ENCODE measurements at places on chromosomes 1 and 21. TPM values are rescaled to one million over a fixed set of nuclear protein-coding genes. Genes with fewer than 3 reads are reported as not detected.

DNA sequence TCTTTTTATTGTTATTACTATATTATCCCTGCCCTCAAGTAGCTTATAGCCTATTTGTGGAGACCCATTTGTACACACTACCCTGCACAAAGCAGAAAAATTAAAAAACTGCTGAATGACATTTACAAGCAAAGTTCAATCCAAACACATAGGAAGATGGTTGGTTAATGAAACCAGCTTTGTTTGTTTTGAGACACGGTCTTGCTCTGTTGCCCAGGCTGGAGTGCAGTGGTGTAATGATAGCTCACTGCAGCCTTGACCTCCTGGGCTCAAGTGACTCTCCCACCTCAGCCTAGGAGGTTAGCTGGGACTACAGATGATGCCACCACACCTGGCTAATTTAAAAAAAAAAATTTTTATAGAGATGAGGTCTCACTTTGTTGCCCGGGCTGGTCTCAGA is 31.6 kb downstream of the TGFB2 start:
- H3K27ac ChIP-seq, result peak overlapping the region; percentile 90
- H3K4me3 ChIP-seq, result 0 out of 2 replicates have a peak overlapping the region, but pooled peaks have one; percentile 1
- H3K27me3 ChIP-seq, result no peaks in the 10 kb centered on the region
- H3K4me1 ChIP-seq, result peaks cover 79% of the 10 kb centered on the region
- no peaks in the 10 kb centered on the region for H3K36me3 ChIP-seq

DNA sequence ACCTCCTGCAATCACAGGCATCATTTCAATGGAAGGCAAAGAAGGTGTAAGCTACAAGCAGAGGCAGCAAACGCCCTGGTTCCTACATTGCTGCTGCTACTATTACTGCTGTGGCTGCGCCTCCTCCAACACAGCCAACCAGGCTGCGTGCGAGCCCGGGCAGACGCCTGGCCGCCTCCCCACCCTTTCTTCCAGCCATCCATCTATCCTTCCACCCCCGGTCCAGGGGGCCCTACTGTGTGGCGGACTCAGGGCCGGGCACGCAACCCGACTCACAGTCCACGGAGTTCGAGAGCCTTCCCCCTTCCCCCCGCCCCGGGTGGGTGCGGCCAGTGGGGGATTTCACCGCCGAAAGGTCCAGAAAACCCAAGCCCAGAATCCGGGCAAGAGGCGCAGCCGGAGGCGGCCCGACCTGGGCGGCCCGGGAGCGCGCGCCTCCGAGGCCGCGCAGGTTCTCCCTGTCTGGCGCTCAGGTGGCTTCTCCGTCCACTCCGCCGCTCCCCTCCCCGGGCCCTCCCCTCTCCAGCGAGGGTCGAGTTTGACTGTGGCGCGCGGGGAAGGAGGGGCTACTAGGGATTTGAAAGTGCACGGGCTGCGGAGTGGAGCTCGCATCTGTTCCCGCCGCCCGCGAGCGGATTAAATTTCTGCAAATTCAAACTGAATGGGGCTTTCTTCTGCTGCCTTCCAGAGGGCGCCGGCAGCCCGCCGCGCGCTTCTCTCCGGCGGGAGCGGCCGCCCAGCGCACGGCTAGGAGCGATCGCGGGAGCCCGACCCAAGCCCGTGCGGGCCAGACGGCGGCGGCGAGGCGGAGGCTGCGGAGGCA is at the start of gene HUNK:
HUNK (plus strand) TSS at position 569 of the 823 bp plus-strand sequence. CDS start 655 bp downstream, outside the sequence.
- DNase-seq, result peak; percentile 70
- no peaks in the 10 kb centered on the region for H3K27me3 ChIP-seq
- H3K36me3 ChIP-seq, result peaks cover 37% of the 10 kb centered on the region

DNA sequence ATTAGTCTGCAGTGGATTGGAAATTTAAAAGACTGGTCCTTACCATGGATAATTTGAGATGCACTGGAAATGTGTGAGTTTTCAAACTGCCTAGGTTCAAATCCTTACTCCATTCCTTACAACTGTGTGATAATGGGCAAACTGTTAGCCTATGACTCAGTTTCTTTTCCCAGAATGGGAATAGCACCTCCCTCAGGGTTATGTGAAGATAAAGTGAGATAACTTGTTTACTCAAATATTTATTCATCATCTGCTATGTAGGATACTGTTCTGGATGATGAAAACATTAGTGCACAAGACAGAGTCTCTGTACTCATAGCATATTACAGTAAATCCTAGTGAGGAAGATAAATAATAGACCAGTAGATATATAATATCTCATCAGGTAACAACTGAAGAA is 28.6 kb downstream of the LRIG2 start:
- H3K36me3 ChIP-seq, result peaks cover 83% of the 10 kb centered on the region
- H3K4me1 ChIP-seq, result no peaks in the 10 kb centered on the region
- no peaks in the 10 kb centered on the region for H3K27me3 ChIP-seq
- no peak overlapping the region for H3K4me3 ChIP-seq

DNA sequence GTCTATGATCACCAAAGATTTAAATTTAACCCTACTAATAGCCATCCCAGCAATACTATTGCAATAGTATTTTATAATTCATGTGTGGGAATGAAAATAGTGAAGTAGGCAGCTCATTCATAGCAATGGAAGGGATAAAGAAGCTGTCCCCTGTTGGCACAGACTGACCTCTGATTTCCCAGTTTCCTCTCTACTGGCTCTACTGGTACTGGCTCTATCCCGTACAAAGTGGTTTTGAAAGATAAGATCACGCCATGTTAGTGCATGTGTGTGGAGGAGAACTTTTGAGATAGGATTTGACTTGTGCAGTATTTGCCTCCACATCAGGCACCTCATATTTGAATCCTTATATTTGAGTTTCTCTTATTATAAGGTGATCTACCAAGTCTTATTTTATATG is 227.3 kb upstream of the ADGRL2 start:
- H3K4me3 ChIP-seq, result no peak overlapping the region
- no peak for DNase-seq
- no peaks in the 10 kb centered on the region for H3K36me3 ChIP-seq
- no peaks in the 10 kb centered on the region for H3K4me1 ChIP-seq
- no peaks in the 10 kb centered on the region for H3K27me3 ChIP-seq

GRCh38 chr1:197171531-197171930 is 25.1 kb upstream of the ASPM start:
- no peak overlapping the region for H3K27ac ChIP-seq
- peaks cover 31% of the 10 kb centered on the region for H3K36me3 ChIP-seq
- no peaks in the 10 kb centered on the region for H3K27me3 ChIP-seq
- H3K4me1 ChIP-seq, result no peaks in the 10 kb centered on the region

DNA sequence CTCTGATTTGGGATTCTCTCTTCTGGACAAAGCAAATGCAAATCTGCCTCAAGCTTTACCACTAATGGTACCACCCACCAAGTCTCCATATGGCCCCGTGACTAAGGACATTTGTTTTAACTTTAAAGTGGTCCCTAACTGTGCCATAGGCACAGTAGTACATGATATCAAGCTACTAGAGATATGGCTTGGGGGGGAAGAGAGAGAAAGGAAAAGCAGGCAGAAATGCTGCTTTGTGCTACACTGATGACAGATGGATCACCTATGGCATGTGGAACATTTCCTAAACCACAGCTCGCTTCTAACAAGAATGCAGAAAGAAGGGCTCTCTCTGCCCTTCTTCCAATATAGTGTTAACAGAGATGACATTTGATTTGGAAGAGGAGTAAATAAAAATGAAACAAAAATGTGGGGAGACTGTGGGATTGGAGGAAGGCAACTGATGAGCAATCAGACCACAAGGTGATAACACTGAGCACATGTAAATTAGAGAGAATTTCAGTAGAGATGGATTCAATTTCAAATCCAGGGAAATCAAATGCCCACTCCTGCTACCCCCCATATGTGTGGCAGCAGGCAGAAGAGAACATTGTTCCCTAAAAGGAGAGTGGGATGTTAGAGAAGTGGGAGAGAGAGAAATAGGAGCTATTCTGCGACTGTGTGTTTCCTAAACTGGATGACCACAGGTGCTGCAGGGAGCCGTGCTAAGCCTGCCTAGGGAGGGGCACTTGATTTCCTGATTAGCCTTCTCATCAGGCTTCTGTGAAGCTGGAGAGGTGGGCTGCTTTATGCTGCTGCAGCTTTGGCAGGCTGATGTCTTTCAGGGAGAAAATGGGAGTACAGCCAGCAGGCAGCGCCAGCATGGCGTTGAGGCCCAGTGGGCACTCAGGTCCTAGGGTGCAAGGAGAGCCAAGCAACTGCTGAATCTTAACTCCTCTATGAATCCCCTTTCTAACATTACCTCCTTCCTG is 75.3 kb downstream of the ZNF648 start:
- no peak overlapping the region for H3K27ac ChIP-seq
- no peak for DNase-seq
- H3K27me3 ChIP-seq, result 0 out of 2 replicates have a peak, but pooled peaks cover 5% of the 10 kb centered on the region
- H3K4me3 ChIP-seq, result no peak overlapping the region

- H3K4me1 ChIP-seq, result no peaks in the 10 kb centered on the region
- no peaks in the 10 kb centered on the region for H3K27me3 ChIP-seq
- no peaks in the 10 kb centered on the region for H3K36me3 ChIP-seq
- DNase-seq, result no peak
- no peak overlapping the region for H3K4me3 ChIP-seq
Measured at GRCh38 chr1:84019217-84019616, 20.3 kb upstream of the TTLL7 start.

DNA sequence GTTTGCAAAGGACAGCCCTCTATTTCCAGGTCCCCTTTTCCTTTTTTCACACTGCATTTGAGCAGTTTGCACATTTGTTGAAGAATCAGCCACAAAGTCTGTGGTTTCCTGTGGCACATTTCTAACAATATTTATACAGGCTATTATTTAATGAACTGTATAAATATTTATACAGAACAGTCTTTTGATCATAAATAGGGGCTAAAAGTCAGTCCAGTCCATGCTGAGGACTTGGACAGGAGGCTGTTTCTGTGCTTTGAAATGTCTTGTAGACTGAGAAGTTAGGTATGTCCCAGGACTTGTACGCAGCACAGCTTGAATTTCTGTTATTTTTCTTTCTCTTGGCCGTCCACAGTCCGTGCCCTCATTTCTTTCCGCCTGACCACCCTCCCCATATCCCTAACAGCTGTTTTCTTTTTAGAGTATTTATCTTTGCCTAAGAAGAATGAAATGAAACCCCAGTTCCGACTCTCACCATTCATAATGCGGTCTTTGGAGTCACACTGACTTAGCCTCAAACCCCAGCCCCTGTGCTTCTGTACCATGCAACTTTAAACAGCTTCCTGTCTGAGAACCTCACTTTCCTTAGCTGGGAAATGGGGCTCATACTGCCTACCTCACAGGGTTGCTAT is 19.7 kb downstream of the FGGY start:
- peak overlapping the region; percentile 15 for H3K4me3 ChIP-seq
- H3K27me3 ChIP-seq, result 0 out of 2 replicates have a peak, but pooled peaks cover 2% of the 10 kb centered on the region
- H3K4me1 ChIP-seq, result peaks cover 16% of the 10 kb centered on the region

GRCh38 chr1:93845538-93846205 is 33.3 kb downstream of the DNTTIP2 start:
- H3K4me3 ChIP-seq, result peak overlapping the region; percentile 81
- H3K36me3 ChIP-seq, result peaks cover 8% of the 10 kb centered on the region
- peak; percentile 69 for DNase-seq
- peaks cover 31% of the 10 kb centered on the region for H3K4me1 ChIP-seq
- peak overlapping the region; percentile 84 for H3K27ac ChIP-seq
- H3K27me3 ChIP-seq, result no peaks in the 10 kb centered on the region

DNA sequence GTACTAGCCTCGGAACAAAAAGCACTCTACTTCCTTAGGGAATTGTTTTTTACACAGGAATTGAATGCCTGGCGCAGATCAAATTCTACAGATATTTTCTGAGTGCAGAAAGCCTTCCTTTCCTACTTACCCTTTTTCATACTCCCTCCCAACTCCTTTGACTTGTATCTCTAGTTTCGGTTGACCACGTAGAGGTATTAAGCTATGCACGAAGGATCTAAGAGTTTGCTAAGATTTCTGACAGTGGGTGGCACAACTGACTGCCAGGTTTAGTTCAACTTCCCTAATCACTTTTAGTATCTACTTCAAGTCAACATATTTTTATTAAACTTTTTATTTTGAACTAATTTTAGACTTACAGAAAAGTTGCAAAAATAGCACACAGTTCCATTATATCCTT is 5.0 kb downstream of the TOR1AIP2 start:
- H3K4me3 ChIP-seq, result no peak overlapping the region
- peaks cover 78% of the 10 kb centered on the region for H3K36me3 ChIP-seq
- DNase-seq, result no peak
- no peaks in the 10 kb centered on the region for H3K27me3 ChIP-seq
- no peak overlapping the region for H3K27ac ChIP-seq

DNA sequence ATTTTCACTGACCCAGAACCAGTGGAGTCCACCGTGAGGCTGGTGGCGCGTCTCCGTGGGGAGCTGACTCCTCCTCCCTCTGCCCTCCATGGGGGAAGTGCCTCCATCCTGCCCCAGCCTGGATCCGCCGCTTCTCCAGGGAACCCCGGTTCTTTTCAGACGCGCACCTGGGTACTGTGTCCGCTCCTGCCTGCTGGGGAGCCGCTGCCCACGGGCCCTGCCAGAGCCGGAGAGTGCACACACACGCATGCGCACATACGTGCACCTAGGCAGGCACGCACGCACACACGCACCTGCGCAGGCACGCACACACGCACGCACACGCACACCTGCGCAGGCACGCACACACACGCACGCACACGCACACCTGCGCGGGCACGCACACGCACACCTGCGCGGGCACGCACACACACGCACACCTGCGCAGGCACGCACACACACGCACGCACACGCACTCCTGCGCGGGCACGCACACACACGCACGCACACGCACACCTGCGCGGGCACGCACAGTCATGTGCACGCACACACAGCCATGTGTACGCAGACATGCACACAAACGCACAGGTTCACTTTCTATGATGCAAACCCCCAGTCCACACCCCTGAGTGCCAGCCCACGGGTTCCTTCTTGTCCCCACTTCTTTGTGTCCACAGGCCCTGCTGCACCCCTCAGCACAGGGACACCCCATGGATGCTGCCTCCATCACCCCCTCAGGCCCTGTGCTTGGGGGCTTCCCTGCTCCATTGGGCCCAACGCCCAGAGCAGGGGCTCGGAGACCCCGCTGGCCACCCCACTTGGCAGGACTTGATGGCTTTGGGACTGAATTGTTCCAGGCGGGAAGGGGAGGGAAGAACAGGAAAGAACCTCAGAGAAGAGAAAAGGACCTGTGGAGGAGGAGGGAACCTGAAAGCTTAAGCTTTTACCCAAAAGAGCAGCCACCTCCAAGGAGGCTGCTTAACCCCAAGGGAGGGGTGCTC is 42.7 kb downstream of the MORN1 start:
- no peak overlapping the region for H3K27ac ChIP-seq
- DNase-seq, result no peak
- H3K36me3 ChIP-seq, result no peaks in the 10 kb centered on the region
- no peaks in the 10 kb centered on the region for H3K27me3 ChIP-seq
- H3K4me3 ChIP-seq, result no peak overlapping the region

- H3K27ac ChIP-seq, result no peak overlapping the region
- no peak for DNase-seq
- H3K4me1 ChIP-seq, result no peaks in the 10 kb centered on the region
- H3K27me3 ChIP-seq, result no peaks in the 10 kb centered on the region
- H3K4me3 ChIP-seq, result no peak overlapping the region
- H3K36me3 ChIP-seq, result no peaks in the 10 kb centered on the region
Measured at GRCh38 chr1:3331564-3331963, 122.9 kb upstream of the ARHGEF16 start.

- H3K4me3 ChIP-seq, result no peak overlapping the region
- no peaks in the 10 kb centered on the region for H3K36me3 ChIP-seq
- no peaks in the 10 kb centered on the region for H3K27me3 ChIP-seq
- H3K27ac ChIP-seq, result peak overlapping the region; percentile 38
- H3K4me1 ChIP-seq, result peaks cover 22% of the 10 kb centered on the region
- DNase-seq, result no peak
Measured at GRCh38 chr1:61337441-61337951, 255.1 kb downstream of the NFIA start.

NFASC gene
- total RNA-seq, result 0.03 TPM

GJA9 gene
- not detected for total RNA-seq

KCNJ10 gene
- total RNA-seq, result not detected

VN1R5 gene
- total RNA-seq, result not detected

FAM167B gene
- total RNA-seq, result 0.19 TPM

DNALI1 gene
- 1.0 TPM for total RNA-seq

PKNOX1 gene
- total RNA-seq, result 37.7 TPM

All from SJSA1 (cell line).